Stimulated activated CD4-positive, alpha-beta T cell treated with anti-CD3 and anti-CD28 coated beads, Interleukin-4, amount 100 ng/mL, for 1 hour (primary cell): ENCODE measurements at places on chromosomes 11 and 22.

DNA sequence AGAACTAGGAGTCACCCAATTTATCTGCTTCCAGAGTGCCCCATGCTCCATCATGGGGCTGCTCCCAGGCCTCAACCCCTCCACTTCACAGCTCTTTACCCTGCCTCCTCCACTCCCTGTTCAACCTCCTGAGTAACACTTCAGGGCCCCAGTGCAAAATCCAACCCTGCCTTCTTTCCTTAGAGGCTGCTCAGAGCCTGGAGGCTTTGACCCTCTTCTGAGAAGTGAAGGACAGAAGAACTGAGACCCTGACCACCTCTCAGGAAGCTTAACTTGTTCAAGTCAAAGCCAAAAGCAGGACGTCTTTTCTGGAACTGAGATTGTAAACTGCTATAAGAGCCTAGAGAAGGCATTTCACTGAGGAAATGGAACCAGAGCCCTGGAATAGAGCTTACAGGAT, 15.5 kb downstream of the EIF3F start:
- no peak for DNase-seq

- DNase-seq, result no peak
Observed at GRCh38 chr22:50579752-50580151, 1.5 kb upstream of the CPT1B start.

- no peak for DNase-seq
Observed at GRCh38 chr22:46110215-46110614, 40.1 kb upstream of the PPARA start.

DNA sequence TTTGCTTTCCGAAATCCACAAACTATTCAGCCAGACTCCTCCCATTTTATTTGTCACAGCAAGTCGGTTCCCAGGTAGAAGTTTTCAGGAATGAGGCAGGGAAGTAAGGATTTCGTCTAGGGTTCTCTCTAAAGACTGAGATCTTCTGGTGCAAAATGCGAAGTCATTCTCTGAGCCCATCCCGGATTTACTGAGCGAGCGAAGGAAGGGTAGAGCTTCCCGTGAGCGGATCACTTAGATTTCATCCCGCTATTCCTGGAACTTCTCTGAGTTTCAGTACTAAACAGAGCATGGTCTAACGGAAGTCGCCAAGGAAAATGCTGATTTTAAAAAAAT, 3.1 kb upstream of the CALCA start:
- no peak for DNase-seq

DNA sequence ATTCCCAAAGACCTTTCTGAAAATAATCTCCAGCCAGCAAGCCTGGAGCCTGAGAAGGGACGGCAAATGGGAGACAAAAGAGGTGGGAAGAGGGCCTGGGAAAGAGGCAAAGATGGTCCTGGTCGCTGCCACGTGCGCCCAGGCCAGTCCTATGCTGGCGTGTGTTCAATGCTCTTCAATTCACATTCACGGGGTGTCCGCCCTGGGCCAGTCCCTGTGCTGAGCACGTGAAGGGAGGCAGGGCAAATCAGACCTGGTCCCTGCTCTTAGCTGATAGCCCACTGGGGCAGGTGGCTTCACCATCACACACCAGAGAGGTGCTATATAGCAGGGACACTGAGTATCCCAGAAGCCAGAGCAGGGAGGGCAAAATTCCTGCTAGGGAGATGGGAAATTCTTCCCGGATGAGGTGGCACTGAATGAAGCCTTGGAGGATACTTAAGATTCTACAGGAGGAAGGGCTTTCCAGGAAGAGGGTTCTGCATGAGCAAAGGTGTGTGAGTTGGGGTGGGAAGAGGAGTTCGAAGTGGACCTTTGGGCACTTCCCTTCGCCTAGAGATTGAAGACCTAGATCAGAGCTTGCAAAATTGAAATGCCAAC, 148.2 kb downstream of the CHST1 start:
- no peak for DNase-seq

- DNase-seq, result peak; percentile 53
Observed at GRCh38 chr11:57491371-57492061, 24.0 kb downstream of the SLC43A1 start.

DNA sequence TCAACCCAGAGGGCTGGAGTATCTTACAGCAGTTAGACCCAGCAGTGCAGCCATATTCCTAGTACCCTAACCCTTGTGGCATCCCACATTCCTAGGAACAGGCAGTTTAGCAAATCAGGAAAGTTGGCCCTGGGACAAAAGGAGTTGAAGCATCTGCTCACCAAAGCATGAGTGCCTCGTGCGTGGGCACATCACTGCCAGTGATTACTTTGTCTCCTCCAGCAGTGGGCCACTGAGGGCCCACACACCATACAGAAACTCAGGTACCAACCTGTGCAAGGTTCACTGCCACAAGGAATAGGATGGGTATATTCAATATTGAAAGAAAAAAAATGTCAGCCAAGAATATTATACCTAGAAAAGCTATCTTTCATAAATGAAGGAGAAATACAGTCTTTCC, 227.5 kb upstream of the CNTN5 start:
- no peak for DNase-seq

DNA sequence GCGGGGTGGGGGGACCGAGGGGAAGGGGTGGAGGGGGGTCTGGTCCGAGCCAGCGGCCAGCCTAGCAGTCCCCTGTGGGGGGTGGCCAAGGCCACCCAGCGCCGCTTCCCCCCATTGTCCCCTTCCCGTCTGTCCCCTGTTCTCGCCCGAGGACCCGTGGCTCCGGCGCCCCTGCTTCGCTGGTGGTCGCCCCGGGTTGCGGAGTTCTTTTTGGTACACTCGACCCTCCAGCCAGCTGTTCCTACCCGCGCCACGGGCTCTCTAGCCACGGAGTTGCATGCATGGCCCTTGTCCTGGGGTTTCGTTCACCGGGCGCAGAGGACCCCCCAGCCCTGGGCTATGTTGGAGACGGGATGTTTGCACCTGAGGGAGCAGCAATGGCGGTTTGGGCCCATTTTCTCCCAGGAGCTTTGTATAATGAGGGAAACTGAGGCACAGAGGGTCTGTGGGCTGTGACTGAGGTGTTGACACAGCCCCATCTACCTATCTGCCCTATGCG, 489 bp downstream of the RNF214 start:
- DNase-seq, result no peak

GRCh38 chr22:22908495-22908861, 20.9 kb downstream of the IGLL5 start:
- no peak for DNase-seq

DNA sequence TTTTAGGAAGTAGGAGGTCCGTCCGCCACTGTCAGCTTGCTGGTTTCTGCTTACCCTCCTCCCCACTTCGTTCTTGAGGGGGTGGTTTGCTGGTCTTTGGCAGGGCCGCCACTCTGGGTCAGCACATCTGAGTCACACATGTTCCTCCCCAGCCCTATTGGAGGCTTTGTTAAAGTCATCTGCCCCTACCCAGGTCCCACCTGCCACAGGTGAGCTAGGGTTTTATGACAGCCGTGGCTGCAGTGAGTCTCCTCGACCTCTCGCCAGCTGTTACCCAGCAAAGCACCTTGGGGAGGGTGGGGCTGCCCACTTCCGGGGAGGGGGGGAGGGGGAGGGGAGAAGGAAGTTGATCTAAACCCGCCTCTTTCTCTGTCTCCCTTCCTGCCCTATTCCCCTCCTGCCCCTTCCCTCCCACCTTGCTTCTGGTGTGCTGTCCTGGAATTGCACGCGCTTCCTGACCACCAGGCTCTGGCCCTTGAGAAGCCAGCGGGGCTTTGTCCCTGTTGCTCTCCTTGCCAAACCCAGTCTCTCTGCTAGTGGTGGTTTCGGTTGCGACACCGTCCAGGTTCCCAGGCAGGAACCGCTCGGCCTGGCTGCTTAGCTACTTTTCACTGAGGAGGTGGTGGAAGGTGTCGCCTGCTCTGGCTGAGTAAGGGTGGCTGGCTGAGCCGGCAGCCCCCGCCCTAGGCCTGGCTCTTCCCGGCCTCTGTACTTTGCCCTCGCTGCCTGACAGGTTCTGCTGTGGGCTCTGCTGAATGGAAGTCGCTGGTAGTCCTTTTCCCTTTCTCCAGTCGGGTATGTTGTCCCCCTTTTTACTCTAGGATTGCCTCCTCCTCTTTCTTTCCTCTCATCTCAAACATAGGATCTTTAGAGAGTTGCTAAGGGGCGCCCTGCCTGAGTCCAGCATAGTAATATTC, 28.5 kb downstream of the RCOR2 start:
- peak; percentile 50 for DNase-seq

DNA sequence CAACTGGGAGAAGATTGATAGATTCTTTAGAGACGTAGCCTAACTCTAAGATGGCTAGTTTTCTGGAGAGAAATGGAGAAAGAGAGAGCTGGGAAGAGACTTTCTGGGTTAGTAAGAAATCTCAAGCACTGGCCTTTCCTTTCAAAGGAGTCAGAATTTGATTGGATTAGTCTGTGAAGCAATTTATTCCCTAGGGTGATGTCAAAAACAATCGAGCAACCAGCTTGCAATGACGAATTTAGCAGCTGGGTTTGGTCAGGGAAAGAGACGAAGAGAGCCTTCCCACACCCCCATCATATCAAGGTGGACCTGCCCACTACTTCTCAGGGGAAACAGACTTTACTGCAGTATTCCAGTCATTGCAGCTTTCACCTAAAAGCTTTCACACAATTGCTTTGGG, 10.8 kb downstream of the KRTAP5-6 start:
- DNase-seq, result no peak

GRCh38 chr22:49333206-49333605, 494.5 kb downstream of the BRD1 start:
- DNase-seq, result no peak

DNA sequence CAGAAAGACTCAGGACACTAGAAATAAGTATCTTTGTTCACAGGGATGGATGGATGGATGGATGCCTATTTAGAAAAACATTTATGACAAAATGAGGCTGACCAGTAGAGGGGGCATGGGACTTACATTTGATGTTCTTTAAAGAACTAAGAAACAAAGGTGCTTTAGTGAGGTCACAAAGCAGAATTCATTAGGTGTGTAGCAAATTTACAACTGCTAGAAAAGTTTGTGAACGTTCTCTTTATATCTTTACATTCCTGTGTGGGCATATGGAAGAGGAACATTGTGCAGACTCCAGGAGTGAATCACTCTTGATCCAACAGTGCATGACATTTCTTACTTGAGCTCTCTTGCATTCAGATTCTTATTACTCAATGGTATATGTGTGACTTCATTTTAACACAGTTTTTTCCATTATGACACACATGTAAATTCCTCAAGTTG, 15.8 kb upstream of the SIK2 start:
- peak; percentile 11 for DNase-seq

DNA sequence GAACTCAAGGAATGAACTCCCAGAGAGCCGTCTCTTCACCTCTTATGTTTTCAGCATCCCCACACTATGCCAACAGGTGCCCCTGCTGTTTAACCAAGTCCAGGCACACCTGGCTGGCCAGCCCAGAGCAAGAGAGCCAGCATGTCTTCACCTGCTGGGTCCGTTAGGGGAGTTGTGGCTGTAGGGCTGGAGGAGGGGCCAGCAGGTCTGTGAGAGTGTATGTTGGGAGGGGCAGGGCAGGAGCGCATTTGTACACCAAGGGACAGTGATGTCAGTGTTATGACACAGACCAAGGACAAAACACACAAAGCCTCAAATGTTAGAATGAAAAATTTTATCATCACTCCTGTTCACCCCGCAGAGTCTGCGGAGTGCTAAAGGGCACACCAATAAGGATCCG, 5.8 kb downstream of the PATZ1 start:
- DNase-seq, result no peak

- no peak for DNase-seq
Observed at GRCh38 chr11:124123622-124124021, 8.4 kb downstream of the VWA5A start.

GRCh38 chr11:17781221-17781620, 46.6 kb downstream of the KCNC1 start:
- no peak for DNase-seq

DNA sequence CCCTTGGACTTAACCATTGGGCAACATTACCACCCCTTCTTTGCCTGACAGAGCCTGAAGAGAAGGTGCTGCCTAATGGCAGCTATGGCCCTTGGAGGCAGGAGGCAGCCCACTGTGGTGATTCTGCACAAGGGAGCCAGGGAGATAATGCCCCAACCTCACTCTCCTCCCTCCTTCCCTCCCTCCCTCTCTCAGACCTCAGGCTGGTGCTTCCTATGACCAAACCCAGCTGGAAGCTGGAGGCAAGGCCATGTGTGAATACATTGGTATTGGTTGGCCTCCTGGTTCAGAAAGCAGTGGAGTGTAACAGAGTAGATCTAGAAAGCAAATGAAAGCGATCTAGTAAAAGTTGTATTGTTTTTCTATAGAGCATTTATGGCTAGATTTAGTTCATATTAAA, 233.1 kb downstream of the CSNK2A3 start:
- DNase-seq, result no peak

GRCh38 chr11:124900464-124900863, 2.8 kb upstream of the ROBO4 start:
- no peak for DNase-seq
